ENCODE measurements at places on chromosomes 6 and 20.

GRCh38 chr6:112296122-112296521 is 41.8 kb upstream of the LAMA4 start:
- DNase-seq: no peak

GRCh38 chr6:127938701-127939100 is 37.8 kb upstream of the THEMIS start:
- DNase-seq: no peak

DNA sequence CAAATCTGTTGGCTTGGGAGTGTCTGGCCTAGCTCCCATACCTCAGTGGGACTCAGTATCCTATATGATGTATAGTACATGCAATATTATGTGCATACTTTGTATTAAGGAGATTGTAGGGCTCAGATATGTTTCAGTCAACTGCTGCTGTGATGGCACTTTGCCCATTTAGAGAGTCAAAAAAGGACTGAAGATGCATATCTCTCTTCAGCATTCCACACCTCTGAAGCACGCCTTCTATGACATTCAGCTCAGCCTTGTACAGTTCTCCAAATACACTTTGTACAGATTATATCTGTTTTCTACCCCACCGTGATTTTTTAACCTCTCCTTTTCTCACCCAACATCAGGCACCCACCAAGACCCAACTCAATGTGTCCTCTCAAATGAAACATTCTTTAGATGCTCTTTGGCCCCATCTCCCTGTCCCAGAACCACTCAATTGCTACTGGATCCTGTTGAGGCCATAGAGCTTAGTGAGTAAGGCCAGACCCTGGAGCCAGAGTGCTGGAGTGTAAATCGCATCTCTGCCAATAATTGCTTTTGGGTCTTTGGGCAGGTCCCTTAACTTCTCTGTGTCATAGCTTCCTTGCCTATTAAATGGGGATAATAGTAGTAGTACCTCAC is 15.6 kb downstream of the ENPP1 start:
- DNase-seq: no peak

DNA sequence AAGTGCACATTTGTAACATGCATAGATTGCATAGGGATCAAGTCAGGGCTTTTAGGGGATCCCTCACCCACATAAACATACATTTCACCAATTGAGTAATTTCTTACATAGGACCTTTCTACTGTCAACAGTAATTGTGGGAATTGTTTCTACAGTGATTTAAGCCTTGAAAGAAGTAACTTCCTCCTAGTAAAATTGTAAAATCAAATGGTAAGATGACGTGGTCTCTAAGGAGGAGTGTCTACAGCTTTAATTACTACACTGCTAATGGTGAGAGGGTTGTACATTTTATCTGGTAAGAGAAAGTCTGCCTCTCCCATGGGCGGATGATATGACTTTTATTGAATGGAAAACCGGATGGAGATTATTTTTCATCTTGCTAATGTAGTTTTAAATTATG is 98.0 kb downstream of the RPP40 start:
- no peak for DNase-seq

DNA sequence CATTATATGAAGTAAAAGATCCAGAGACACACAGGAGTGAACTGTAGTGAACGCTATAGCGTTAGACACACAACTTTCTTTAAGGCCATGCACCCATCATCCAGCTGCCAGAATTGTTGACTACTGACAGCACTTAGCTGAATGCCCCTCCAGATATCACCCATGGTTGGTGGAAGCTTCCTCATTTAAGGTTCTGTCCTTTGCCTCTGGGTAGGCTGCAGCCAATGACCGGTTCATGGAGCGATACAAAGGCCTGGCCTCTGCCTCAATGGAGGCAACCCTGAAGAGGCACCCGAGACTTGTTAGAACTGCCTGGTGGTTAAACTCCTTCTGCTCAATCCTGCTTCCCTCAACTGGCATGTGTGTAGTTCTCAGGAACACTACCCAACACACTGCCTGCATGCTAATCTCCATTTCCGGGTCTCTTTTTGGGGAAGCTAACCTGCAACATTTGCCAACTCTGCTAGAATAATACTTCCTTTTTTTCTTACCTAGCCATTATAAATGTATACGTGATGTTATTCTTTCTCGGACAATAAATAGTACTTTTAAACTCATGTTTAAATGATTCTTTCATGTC is 49.8 kb upstream of the THEMIS start:
- no peak for DNase-seq

DNA sequence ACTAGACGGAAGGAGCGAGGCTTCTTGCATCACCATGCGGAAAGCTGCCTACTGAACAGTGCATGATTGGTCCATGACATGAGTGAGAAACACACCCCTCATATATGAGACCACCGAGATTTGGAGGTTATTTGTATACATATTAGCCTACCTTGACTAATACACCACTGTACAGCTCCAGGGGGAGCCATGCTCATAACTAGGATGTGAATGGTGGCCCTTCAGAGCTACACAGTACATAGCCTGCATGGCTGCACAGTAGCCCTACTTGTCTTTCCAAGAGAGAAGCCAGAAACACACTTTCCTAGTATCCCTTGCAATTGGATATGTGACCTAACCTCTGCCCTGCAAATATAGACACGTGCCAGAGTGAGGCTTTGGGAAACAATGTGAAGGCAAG is 21.8 kb upstream of the MCUR1 start:
- no peak for DNase-seq

GRCh38 chr20:38730167-38730988 is 6.1 kb downstream of the SLC32A1 start:
- no peak for DNase-seq

GRCh38 chr6:15796130-15796771 is 133.4 kb upstream of the DTNBP1 start:
- DNase-seq: no peak

GRCh38 chr6:112563368-112563767 is 216.2 kb downstream of the RFPL4B start:
- no peak for DNase-seq

DNA sequence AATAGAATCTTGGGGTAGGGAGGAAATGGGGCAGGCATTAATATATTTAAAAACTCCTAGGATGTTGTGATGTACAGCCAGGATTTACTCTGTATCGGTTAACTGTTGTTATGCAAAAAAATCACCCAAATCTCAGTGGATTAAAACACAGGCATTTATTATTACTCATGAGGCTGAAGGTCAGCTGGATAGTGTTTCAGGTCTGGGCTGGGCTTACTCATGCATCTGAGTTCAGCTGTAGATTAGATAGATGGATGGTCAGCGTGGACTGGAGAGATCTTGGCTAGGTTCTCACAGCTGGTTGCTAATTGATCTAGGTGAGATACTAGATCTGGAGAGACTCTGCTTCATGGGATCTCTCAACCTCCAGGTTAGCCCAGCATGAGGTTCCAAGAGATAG is 131.4 kb downstream of the BTBD3 start:
- no peak for DNase-seq

DNA sequence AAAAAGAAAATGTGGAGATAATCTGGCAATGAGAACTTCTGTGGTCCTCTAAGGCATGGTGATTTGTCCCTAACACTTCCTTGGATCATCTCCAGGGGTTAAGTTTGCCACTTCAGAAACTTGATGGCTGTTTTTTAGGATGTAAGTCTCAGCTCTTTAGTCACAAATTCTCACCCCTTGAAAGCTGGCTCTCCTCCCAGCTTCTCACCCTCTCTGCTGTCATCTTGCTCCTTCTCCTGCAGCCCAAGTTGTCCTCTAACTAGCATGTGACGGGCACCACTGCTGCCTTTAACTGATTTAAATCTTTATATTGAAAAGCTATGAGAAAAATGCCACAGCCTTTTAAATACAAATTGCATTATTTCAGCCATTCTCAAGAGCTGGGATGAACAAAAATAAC is 107.8 kb downstream of the MAP3K5 start:
- DNase-seq: no peak

DNA sequence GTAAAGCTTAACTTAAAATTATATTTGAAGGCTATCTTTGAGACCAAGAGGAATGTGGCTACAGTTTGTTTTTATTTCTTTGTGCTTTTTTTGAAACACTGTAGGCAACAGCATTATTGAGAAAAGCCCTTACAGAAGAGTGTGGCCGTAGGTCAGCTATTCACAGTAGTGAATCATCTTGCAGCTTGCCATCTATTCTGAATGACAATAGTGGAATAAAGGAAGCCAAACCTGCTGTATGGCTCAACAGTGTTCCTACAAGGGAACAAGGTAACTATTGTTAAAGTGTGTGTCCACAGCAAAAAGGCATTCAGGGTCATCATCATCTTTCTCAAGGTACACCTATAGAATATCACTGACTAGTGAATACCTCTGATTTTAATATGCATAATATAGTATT is 88.5 kb downstream of the KIZ start:
- DNase-seq: no peak

- no peak for DNase-seq
These were observed 49.5 kb upstream of the PCSK2 start for GRCh38 chr20:17177341-17177740.

GRCh38 chr6:156602066-156602385 is 175.2 kb upstream of the ARID1B start:
- no peak for DNase-seq

GRCh38 chr6:111824608-111825337 is 48.5 kb downstream of the FYN start:
- no peak for DNase-seq

DNA sequence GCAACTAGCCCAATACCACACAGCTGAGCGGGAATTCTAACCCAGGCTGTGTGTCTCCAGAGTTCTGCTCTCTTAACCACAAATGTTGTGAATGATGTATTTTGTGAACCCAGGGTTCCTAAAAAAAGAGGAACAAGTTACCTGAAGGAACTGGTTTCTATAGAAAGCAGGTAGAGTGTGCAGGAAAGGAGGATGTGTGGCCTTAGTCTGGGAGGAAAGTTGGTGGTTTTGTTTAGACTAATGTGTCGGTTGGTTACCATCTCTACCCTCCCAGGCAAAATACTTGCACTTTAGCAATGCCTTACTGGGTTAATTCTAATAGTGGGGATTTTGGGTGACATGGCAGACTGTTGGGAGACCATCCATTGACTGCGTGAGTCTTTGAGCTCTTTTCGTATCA is 143.3 kb downstream of the SCP2D1 start:
- no peak for DNase-seq

GRCh38 chr6:95109212-95109611 is 468.1 kb upstream of the MANEA start:
- DNase-seq: no peak

DNA sequence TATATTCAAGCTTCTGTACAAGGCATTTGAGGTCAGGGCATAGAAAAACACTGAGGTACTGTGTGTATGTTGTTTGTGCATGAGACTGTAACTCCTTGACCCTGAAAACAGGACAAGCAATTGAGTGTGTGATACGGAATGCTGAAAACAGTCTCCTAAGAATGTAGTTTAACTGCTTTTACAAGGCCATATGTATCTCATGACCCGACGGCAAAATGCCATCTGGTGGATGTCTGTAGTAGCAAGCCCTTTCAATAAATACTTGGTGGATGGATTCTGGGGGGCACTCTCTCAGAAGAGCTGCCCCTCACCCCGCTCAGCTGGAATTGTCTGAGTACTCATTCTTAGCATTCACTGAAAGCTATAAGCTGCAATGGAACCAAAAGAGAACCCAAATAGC is 69.3 kb upstream of the EYS start:
- no peak for DNase-seq

GRCh38 chr6:128259730-128260685 is 260.4 kb downstream of the PTPRK start:
- no peak for DNase-seq

All from activated CD8-positive, alpha-beta memory T cell treated with anti-CD3 and anti-CD28 coated beads for 4 hours (primary cell).